T-helper 17 cell (primary cell): ENCODE measurements at places on chromosomes 3 and 15. TPM values are rescaled to one million over a fixed set of nuclear protein-coding genes. Genes with fewer than 3 reads are reported as not detected.

- no peak for DNase-seq
Measured at GRCh38 chr3:10344147-10344943, 23.4 kb upstream of the SEC13 start.

GRCh38 chr15:43872416-43873020 is 45.7 kb downstream of the WDR76 start:
- DNase-seq, result no peak

DNA sequence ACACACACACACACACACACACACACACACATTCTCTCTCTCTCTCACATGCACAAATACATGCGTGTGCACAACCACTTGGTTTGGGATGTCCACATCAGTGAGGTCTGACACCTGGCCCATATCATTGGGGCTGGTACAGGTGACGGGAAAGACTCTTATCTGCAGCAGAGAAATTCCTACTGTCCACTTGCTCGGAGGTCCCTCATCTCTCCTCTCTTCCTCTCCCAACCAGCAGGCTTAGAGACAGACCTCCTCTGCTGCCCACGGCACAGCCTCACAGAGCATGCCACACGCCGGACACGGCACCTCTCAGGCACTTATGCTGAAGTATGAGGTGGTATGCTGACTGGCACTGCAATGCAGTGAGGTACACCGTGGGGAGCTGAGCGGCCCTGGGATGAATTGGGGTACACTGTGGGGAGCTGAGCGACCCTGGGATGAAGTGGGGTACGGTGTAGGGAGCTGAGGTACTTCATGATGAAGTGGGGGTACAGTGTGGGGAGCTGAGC is 41.7 kb downstream of the MAGEF1 start:
- no peak for DNase-seq

Gene FBXL2
- total RNA-seq, result not detected

DNA sequence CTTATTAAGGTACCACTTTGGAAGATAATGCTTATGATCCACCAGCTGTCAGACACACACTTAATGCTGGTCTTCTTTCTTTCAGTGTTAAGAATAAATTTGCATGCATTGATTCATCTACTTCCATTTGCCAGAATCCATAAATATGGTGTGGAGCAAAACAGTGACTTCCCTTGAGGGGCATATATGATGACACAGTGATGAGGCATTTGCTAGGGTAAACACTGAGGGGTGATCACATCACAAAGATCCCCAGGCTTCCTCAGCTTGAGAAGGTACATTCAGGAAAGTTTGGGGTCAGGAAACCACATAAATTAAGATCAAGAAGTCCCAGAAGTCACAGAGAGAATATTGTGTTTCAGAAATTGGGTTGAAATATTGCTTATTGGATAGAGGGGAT is 9.9 kb upstream of the ZBED2 start:
- DNase-seq, result no peak

GRCh38 chr3:40877631-40878463 is 321.5 kb upstream of the CTNNB1 start:
- no peak for DNase-seq

DNA sequence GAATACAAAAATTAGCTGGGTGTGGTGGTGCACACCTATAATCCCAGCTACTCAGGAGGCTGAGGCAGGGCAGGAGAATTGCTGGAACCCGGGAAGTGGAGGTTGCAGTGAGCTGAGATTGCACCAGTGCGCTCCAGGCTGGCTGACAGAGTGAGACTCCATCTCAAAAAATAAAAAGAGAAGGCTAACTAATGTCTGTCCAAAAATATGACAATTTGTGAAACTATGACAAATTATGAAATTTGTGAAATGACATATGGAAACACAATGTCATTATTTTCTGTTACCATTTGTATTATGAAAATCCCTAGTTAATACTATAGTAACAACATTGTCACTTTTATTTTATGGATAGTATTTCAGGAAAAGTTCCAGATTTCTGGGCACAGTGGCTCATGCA is 1306.3 kb upstream of the EPHA6 start:
- no peak for DNase-seq

DNA sequence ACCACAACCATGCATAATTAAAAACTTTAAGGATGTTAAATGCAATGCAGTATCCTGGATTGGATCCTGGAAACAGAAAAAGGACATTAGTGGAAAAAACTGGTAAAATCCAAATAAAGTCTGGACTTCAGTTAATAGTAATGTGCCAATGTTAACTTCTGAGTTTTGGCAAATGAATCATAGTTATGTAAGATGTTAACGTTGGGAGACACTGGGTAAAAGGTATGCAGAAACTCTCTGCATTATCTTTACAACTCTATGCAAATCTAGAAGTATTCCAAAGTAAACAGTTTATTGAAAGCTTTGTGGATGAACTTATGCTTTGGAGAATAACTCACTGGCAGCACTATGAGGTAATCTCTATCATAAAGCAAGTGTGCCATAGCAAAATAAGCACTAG is 357.4 kb downstream of the RORA start:
- DNase-seq, result no peak

GRCh38 chr3:38730281-38730680 is 80.8 kb upstream of the SCN5A start:
- DNase-seq, result no peak

DNA sequence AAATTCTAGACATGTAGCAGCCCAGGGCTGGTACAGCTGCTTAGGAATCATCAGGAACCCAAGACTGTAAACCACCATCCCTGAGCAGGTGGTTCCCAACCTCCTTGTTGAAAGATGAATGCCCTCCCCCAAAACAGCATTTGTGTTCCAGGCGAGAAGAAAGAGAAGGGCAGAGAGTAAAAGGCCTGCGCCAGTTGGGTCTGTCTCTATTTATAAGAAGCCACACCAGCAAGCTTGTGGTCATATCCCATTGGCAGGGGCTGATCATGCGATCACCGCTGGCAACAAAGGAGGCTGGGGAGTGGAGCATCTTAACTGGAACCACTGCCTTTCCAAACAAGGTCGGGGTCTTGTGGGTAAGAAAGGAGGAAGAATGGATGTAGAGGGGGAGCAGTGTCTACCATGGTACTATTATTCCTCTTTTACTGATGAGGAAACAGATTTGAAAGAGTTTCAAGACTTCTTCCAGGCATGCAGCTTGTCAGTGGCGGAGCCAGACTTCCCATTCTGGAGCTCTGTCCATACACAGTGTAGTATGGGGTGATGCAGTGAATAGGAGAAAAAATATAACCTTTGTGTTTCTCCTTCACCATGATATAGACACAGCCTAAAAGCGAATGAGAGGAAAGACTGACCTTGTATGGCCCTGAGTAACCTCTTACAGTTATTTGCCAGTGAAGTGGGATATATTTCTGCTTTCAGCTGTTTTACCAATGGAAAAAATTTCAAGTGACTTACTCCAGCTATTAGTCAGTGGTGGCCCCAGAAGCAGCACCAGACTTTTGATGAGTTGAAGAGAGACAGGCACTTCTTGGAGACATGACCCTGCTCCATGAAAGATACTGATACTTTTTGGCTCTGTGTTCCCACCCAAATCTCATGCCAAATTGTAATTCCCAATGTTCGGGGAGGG is 222.6 kb downstream of the ABHD5 start:
- DNase-seq, result no peak

Gene GALNT15
- total RNA-seq, result not detected

GRCh38 chr15:88800738-88801137 is 2.5 kb upstream of the ACAN start:
- no peak for DNase-seq

DNA sequence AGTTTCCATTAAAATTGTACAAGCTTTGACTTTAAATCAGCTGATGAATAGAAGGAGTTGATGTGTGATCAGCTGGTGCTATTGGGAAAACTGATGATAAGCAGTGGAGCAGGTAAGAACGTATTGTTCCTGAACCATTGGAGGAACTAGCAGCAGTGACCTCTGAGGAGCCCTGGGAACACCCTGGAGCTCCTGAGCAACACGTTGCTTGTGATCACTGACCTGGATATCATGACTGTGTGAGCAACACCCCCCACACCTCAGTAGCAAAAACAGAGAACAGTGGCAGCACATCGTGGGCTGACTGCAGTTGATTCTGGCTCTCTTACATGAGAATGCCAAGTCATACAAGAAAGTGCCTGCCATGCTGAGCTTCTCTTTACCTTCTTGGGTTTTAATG is 72.9 kb downstream of the BLM start:
- DNase-seq, result no peak

DNA sequence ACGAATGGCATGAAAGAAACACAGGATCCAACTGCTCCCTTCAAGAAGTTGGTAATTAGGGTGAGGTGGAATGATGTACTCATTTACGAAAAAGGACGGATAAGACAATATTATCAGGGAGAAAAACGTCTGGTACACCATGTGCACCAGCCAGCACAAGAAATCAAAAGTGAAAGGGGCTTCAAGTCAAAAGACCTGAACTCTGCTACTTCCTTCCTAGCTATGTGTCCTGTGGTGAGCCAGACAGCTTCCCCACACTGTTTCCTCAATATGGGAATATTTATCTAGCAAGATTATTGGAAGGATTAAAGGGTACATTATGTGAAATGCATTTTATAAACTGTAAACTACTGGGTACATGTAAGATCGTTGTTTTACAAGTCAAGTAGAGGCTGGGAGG is 33.9 kb downstream of the RAB27A start:
- no peak for DNase-seq

DNA sequence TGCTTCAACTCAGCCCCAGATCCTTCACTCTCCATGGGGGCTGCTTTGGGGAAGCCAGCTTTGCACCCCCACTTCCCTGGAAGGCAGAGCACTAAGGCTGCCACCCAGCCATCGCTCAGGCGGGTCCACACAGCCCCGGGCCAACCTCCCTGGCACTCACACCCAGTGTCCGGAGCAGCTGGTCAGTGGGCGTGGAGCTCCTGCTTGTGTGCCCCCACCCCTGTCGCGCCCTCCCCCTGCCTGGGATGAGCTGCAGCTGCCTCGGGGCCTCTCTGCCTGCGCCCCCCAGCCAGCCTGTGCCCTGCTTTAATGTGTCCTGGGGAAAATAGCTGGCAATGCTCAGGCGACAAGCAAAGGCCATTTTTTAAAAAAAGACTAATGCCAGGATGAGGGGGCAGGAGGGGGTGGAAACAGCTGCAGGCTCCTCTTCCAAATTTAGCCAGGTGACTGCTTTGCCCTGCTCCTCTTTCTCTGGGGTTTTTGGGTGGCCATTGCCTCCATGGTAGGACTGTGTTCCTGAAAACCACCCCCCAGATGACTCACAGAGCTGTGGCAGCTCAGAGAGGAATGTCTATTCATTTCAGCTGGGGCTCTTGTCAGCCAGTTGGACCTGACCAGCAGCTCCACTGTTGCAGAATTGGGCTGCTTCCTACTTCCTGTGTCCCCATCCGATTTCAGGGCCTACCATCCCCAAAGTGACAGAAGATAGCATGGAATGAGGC is 65.0 kb downstream of the CEMIP start:
- DNase-seq, result no peak

DNA sequence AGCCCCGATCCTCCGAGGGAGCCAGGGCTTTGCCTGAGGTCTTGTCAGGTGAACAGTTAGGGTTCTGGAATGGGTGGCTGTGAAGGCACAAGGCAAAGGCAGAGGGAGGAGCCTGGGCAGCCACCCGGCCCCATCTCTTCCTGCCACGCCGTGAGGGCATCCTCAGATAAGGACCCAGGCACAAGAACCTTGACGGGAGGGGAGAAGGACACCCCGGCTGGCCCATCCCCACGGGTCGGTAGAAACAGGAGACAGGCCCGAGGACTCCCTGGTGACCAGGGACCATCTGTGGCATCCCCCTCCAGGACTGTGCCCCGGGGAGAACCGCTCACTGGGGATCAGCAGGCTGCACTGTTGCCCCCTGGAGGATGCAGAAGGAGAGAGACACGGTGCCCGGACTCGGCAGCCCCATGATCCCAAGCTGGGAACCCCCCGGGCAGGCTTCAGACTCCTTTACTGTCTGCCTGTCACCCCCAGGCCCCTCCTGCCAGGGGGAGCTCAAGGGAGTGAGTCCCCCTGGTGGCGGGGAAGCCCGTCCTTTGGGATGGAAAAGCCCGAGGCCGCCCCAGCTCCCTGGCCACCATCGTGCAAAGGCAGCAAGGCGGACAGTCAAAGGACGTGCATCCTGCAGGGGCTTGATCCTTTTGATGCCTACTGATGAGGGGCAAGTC is 12.3 kb upstream of the PCSK6 start:
- DNase-seq, result no peak

Gene INTS14
- total RNA-seq, result 19.2 TPM

Gene TOMM70
- total RNA-seq, result 26.4 TPM

- DNase-seq, result peak; percentile 86
Measured at GRCh38 chr3:50365080-50365841, 5.9 kb upstream of the TMEM115 start.

DNA sequence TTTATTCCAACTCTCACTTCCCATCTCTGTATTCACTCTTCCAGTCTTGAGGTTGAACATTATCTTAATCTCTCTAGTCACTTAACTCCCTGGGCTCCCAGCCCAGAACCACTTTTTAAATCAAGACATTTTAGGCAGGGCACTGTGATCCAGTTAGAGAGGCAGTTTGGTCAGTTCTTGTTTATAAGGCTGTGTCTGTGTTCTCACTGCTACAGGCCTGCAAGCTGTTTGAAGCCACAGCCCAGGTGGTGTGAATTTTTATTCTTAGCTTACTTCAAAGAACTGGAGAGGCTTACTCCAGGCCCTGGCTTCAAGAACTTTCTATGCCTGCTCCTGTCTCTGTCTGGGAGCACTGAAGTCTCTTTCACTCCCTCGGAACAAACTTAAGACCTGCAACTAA is 906.1 kb downstream of the CADM2 start:
- DNase-seq, result no peak

Gene SAXO2
- 0.68 TPM for total RNA-seq

Gene UNC13C
- not detected for total RNA-seq

Gene TERC
- 6.0 TPM for total RNA-seq

- no peak for DNase-seq
Measured at GRCh38 chr3:159877924-159878323, 110.7 kb upstream of the IL12A start.

DNA sequence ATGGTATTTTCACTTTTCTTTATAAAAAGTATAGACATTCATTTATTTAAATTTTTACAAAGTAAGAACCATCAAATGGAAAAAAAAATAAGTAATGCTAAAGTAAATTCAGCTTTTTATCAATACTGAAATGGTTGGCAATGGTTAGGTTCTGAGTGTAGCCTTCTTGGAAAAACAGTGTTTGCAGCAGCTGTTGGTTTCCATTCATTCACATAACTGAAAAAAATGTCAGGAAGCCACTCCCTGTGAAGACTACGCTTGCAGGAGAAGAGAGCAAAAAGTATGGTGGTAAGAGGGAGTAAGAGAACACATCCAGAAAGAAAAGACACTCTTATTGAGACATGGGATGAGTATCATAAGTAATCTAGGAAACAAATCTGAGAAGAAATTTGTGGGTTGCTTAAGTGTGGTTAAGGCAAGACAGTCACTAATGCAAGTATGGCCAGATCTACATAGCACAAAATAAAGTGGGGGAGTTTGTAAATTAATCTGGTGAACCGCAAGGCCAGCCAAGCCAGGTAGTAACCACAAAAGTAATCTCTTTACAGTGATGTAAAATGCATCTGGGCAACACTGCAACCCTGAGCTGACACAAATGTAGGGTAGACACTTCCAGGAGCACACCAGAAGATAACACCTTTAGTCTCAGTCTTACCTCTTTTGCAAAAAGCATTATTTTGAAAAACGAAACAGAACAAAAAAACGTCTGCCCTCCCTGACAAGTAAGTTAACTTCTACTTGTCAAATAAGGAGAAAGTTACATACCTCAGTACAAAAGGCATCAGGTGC is 133.7 kb downstream of the IGSF11 start:
- DNase-seq, result no peak

- no peak for DNase-seq
Measured at GRCh38 chr15:82790321-82790720, 15.5 kb downstream of the FSD2 start.

Gene DNAH12
- total RNA-seq, result 0.23 TPM
